NB4 (cell line): ENCODE measurements at places on chromosomes 6 and 20.

DNA sequence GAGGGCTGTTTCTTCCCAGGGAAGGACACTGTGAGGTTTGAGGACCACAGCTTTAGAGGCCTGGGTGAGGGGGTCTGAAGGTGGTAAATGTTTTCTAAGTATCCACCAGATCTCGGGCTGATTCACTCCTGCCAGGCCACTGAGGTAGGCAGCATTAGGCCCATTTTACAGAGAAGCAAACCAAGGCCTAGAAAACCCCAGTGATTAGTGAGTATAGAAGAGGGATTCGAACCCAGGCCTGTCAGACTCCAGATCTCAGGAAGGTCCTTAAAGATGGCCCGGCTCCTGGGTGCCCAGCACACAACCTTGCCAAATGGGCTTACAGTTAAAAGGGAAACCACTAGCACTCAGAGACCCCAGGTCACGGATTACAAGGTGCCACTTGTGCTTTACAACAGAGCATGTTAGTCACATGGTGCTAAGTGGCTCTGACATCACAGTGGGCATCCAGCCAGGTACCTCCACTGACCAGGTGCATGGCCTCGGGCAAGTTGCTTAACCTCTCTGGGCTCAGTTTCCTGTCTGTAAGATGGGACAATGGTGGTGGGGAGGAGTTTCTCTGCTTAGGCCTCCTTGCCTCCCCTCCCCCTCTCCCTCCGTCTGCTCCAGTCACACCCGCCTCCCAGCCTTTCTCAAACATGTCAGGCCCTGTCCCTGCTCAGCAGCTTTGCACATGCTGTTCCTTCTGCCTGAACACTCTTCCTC is 18.8 kb upstream of the SIRPA start:
- no peak for DNase-seq

- no peak for DNase-seq
These were observed 25.6 kb downstream of the UTRN start for GRCh38 chr6:144310765-144311164.

DNA sequence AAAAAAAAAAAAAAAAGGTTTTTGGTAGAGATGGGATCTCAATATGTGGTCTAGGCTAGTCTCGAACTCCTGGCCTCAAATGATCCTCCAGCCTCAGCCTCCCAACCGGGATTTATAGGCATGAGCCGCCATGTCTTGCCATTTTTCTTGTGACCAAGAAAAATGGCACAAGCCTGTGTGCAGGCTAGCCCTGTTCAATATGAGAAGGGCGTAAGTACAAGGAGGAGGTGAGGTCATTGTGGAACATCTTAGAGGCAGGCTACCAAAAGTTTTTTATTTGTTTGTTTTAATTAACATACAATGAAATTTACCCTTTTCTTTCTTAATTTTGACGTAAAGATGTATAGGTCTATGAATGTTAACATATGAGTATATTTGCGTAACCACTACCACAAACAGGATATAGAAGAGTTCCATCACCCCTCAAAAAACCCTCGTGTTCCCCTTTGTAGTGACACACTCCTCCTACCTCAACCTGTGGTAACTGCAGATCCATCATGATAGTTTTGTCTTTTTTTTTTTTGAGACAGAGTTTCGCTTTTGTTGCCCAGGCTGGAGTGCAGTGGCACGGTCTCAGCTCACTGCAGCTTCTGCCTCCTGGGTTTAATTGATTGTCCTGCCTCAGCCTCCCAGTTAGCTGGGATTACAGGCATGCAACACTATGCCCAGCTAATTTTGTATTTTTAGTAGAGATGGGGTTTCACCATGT is 28.3 kb upstream of the KIF3B start:
- DNase-seq, result peak; percentile 81

- no peak for DNase-seq
These were observed 31.9 kb upstream of the EIF2S2 start for GRCh38 chr20:34143951-34144350.
